Activated naive CD4-positive, alpha-beta T cell (primary cell): ENCODE measurements at places on chromosomes 7 and 10.

DNA sequence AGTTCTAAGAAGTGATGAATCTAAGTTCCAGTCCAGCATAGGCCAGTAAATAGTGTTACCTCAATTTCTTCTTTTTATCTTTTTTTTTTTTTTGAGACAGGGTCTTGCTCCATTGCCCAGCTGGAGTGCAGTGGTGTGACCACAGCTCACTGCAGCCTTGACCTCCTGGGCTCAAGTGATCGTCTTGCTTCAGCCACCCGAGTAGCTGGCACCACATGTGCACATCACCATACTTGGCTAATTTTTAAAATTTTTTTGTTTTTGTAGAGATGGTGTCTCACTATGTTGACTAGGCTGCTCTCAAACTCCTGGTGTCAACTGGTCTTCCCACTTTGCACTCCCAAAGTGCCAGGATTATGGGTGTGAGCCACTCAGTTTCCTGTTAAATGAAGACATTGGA is 126.6 kb upstream of the LYZL2 start:
- no peak for DNase-seq

- DNase-seq = no peak
Observed at GRCh38 chr10:58180666-58181065, 87.0 kb downstream of the IPMK start.

GRCh38 chr7:66140924-66141323 is 26.3 kb downstream of the CRCP start:
- DNase-seq = no peak

GRCh38 chr7:127392182-127392565 is 334 bp downstream of the ZNF800 start:
- peak; percentile 55 for DNase-seq

- no peak for DNase-seq
Observed at GRCh38 chr7:111855842-111856227, 293.5 kb upstream of the IMMP2L start.

DNA sequence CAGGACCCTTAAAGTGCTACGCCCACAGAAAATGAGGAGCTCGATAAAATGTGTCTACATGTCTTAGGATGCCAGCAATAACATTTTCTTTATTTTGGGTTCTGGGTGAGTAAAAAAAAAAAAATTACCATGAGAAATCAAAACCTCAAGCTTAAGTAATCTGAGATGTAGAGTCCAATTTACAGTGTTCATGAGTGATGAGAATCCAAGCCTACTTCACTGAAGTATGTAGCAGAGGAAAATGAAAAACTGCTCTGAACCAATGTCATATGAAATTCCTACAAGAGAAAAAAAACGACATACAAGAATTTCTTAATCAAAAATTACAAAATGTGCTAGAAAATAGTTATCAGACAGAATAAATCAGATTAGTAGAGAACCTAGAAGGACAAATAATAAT is 274.4 kb downstream of the HTR7 start:
- DNase-seq = no peak
